HFF-Myc (cell line): ENCODE measurements at places on chromosomes 12 and 14.

- no peak for DNase-seq
Observed at GRCh38 chr12:130937063-130937462, 16.6 kb upstream of the ADGRD1 start.

GRCh38 chr12:122999986-123000420, 19.5 kb downstream of the ARL6IP4 start:
- no peak for DNase-seq

GRCh38 chr12:56948881-56949280, 8.5 kb downstream of the RDH16 start:
- DNase-seq = no peak

GRCh38 chr12:110243227-110243626, 37.8 kb upstream of the ATP2A2 start:
- DNase-seq = no peak

DNA sequence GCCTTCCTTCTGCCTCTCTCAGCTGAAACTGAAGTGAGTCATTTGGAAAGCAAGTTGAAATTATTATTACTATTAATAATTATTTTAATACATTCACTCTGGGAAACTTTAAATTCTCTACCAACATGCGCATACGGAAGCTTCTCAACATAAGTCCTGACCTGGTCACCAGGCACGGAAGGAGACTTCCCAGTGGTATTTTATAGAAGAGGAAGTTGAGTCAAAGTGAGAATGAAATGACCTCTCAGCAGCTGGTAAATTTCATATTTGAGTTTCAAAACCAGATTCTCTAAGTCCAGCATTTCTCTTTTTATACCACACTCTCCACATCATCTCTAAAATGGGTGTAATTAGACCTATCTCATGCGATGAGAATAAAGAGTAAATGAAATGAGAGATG, 747.4 kb downstream of the VRK1 start:
- DNase-seq = no peak

- peak; percentile 5 for DNase-seq
Observed at GRCh38 chr14:21868442-21869046, 194.9 kb upstream of the OR4E1 start.

DNA sequence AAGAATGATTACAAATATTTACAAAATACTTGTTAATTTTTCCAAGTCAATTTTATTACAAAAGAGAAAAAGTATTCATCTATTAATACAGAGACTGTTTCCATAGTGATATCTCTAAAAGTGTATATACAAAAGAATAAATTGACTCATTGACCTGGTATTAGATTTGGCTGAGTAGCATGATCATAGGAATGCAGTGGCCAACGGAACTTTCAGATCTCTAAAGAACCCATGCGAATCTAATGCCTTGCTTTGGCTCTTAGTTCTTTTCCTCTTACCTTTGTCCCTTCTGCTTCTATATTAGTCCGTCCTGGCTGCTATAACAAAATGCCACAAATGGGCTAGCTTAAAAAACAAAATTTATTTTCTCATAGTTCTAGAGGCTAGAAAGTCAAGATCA, 717.8 kb downstream of the TMTC2 start:
- no peak for DNase-seq

GRCh38 chr12:40431169-40431568, 206.4 kb downstream of the LRRK2 start:
- DNase-seq = no peak

DNA sequence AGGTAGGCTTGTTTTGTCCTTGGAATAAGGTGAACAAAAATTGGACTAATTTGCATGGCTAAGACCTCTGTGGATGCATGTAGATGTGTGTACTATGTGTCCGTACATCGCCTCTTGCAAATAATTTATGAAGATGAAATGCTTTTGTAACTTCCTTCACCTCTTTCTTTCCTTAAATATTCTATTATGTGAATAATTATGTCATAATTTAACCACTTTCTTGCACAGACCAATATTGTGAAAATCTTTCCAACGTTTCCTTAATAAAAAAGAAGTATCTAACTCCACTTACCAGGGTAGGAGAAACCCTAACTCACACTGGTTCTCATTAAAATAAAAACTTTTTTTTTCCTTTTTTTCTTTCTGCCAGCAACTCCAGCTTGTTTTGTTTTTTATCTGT, 4.0 kb downstream of the NANOG start:
- DNase-seq = no peak
